ENCODE measurements at places on chromosomes 13 and 19. TPM values are rescaled to one million over a fixed set of nuclear protein-coding genes. Genes with fewer than 3 reads are reported as not detected.

Gene ERCC5
- 78.9 TPM for total RNA-seq

Gene PTPRH
- 6.5 TPM for total RNA-seq

Gene PSMD8
- total RNA-seq, result 478 TPM

Gene GIPR
- total RNA-seq, result 0.38 TPM

Gene ZNF8
- total RNA-seq, result 4.5 TPM

Gene CRLF1
- total RNA-seq, result 19.7 TPM

Gene NOVA2
- under 0.01 TPM for total RNA-seq

Gene AMH
- 0.19 TPM for total RNA-seq

All from regular cardiac myocyte (primary cell).